Activated T-cell treated with anti-CD3 and anti-CD28 coated beads for 1 hour (primary cell): ENCODE measurements at places on chromosomes 1 and 21.

- no peak for DNase-seq
Observed at GRCh38 chr1:185260611-185261010, 56.4 kb downstream of the IVNS1ABP start.

- DNase-seq, result no peak
Observed at GRCh38 chr1:244352156-244352830, 99.4 kb downstream of the ADSS2 start.

- DNase-seq, result no peak
Observed at GRCh38 chr1:159562680-159563079, 24.9 kb upstream of the APCS start.

DNA sequence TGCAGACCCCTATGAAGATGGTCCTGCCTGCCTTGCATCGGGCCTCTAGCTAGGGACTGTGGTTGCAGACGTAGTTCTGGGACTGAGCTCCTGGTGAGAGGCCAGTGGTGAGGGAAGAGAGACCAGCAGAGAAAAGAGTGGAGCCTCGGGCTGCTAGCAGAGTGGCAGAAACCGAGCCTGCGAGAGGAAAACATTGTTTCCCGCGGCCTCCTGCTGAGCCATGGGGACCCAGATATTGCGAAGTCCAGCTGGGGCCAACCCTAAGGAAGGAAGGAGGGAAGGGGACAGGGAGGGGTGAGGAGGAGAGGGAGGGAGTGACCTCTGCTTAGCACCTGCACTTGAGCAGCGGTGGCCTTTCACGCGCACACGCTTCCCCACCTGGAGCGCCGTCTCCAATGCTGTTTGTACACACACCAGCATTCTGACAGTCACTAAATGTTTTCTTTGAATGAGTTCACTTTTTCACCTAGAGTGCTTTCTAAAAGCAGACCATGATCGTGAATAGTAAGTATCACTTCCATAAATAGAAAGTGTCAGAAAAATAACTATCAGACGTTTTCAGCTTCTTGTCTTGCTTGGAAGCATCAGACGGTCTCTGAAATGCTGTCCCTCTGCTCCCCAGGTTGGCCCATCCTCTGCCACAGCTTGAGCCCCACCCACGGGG, 2.5 kb upstream of the FNDC10 start:
- no peak for DNase-seq

DNA sequence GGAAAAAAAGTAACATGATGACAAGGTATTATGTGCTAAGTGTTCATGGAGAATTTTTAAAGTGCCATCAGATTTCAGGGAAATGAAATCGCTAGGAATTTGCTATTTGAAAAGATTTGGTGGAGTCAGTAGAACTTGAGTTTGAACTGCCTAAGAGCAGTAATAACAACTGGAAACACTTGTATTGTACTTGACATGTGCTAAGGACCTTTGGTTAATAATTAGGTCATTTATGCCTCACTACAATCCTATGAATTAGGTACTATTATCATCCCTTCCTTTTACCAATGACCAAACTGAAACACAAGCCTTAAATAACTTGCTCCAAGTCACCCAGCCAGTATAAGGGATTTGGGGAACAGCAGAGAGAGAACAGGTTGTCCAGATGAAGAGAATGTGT, 133.4 kb downstream of the NTNG1 start:
- no peak for DNase-seq

DNA sequence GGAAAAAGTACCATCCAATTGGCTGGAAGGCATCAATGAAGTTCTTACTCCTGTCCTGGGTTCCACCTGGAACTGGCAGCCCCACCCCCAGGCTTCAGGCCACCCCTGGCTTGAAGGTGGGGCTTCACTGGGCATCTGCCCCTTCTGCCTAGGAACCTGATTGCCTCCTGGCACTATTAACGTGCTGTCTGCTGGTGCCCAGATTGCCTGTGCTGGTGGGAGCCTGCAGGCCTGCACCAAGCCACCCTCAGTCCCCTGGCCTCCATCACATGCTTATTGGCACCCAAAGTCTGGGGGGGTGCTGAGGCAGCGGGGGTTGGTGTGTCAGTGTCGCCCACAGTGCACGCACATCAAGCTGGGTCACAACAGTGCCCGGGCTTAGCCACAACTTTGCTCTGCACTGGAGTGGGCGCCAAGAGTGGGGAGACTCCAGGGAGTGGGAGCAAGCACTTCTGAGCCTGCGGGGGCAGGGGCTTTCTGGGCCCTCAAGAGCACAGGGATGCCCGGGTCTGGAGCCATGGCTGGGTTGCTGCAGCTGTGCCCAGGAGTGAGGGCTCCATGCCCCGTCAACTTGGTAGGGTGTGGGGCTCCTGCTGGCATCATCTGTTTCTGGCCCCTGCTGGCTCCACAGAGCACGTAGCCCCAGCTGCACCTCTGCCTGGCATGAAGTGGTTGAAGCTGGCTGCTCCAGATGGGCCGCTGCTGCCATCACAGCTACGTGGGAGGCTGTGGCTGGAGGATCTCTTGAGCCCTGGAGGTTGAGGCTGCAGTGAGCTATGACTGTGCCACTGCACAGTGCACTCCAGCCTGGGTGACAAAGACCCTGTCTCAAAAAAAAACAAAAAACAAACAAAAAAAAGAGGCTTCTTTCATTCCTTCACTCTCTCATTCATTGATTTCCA, 4.1 kb upstream of the LSM10 start:
- no peak for DNase-seq

GRCh38 chr1:110053552-110054428, 16.7 kb downstream of the ALX3 start:
- peak; percentile 70 for DNase-seq

GRCh38 chr1:234838182-234838581, 228.2 kb upstream of the IRF2BP2 start:
- DNase-seq, result no peak

DNA sequence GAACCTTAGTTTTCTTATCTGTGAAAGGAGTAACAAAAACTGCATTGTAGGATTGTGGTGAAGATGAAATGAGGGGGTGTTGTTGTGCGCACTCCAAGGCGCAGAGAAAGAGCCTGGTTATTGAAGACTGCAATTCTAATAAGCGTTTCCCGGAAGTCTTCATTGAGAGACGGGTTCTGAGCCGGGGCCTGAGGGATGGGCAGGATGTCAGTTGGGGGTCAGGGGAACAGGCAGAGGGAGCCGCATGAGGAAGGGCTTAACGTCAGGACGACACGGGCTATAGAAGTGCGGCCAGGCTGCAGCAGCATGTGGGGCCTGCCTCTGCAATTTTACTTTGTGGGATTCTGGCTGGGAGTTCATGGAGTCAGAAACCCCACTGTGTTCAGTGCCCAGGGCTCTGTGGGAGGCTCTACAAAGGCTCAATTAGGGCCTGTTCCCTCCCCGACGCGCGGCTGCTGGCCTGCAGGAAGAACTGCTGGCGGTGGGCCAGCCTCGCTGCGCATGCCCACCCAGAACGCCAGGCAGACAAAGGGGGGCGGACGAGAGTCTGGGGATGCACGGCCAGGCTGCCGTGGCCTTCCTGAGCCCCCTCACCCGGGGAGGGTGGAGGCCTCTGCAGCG, 20.7 kb downstream of the TRIM62 start:
- no peak for DNase-seq

DNA sequence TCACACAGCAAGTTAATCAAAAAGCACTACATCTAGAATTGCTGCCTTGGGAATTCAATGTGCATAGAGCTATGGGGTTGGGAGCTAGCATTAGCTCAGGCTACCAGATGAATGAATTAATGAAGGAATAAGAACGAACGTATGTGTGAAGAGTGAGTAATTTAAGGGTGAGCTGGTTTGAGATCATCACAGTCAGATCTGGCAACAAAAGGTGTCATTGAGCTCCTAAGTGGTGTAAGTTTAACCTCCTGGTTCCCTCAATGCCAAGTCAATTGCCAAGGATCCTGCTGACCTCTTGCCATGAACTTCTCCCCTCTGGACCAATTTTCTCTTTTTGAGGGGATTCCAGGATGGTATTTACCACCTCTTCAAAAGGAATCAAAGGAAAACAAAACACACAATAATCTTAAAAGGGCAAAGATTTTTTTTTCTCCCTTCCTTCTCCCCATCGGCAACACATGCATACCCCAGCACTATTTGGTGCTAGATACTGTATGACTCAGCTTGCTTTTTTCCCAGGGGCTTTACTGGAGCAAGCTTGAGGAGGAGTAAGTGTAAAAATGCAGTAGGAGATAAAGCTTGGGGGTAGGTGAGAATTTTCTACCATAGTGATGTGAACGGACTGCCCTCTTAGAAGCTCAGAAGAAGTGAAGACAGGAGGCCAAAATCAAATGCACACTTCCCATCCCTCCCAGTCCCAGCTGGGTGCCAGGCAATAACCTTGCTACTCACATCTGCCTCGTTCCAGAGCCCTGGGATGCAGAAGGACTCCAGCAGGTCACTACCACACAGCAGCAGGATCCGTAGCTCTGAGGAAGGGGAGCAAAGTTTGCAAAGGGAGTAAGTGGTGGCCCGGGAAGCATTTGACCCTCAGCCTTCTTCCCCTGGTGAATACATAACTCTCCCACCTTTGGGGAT, 92.0 kb downstream of the LAMC2 start:
- DNase-seq, result no peak

DNA sequence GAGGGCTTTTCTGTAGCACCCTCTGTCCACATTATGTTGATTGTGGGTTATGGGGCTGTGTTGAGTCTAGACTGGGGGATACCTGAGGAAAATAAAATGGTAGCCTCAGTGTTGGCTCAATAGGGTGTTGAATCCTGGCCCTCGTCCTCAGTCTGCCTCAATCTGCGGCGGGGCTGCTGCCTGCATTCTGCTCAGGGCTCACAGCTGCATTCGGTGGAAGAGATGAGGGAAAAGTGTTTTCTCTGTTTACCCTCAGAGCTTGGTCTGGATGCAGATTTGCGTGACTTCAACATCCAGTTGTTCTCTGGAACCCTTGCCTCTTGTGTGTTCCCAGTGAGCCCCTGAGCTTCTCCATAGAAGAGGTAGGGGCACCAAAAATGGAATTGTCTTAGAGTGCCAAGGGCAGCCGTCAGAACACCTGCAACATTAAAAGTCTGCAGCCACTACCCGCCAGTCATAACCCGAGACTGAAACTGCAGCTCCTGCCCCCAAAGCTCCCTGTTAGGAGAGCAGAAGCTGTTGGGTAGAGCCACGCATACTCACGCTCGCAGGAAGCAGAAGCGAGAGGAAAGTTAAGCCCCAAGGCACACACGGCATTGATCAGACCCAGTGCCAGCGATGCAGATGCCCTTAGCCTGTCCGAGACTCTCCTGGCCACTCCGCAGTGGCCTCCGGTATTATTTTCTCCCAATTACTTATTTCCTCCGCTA, 215.3 kb upstream of the C1orf174 start:
- no peak for DNase-seq

DNA sequence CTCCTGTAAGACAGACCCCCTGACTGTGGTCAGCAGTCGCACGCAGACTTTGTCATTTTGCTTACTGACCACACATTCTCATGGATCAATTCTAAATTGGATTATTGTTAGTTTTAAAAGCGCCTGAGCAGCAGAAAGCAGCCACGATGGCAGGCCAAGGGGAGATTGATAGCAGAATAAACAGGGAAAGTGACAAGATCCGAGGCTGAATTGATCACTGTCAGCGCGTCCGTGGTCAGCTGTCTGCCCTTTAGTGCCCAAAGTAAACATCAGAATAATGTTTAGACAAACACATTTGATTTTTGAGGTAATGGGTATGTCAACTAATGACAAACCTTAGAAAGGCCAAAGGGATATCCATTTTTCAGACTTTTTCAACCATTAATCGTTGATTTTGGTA, 426.8 kb downstream of the SETD4 start:
- DNase-seq, result no peak

- DNase-seq, result no peak
Observed at GRCh38 chr1:181504399-181504842, 21.1 kb downstream of the CACNA1E start.

DNA sequence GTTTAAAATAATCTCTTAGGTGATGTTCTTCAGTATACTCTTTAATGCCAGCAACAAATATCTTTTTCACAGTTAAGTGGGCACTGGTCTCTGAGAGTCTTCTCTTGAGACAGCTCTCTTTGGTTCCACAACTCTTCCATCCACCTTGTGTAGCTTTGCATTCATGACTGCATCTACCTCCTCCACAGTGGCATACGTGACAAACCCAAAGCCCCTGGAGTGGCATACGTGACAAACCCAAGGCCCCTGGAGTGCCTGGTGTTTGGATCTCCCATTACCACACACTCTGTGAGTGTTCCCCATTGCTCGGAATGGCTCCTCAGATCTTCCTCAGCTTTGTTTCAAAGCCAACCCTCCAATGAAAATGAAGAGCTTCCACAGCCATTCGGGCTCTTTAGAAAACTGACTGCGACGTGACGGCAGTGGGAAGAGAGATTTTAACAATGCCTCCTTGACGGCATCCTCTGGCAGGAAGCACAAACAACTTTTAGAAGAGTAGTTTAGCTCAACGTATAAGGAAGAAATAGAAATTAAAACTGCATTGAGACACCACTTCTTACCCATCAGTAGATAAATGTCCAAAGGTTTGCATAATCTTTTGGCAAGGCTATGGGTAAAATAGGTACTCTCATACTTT, 45.8 kb downstream of the SLC30A7 start:
- DNase-seq, result no peak
